Foreskin fibroblast (primary cell): ENCODE measurements at places on chromosomes 7 and 10.

- DNase-seq: no peak
These were observed 36.6 kb downstream of the TCF7L2 start for GRCh38 chr10:112986544-112987190.

DNA sequence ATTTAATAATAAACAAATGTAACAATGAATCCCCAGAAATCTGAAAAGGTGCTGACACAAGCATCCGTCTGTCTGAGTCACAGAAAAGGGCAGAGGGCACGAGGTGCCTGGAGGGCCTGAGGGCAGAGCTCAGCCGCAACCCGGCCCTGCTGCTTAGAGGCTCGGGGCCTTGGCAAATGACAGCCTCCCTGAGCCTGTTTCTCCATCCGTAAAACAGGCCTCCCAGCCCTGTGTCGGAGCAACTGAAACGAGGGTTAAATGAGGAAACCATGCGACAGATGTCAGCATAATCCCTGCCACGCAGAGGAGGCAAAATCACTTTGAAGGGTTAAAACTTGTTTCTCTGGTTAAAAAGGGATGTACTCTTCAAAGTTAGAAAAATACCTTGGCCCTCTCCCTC is 24.9 kb downstream of the NUDT1 start:
- DNase-seq: peak; percentile 91

DNA sequence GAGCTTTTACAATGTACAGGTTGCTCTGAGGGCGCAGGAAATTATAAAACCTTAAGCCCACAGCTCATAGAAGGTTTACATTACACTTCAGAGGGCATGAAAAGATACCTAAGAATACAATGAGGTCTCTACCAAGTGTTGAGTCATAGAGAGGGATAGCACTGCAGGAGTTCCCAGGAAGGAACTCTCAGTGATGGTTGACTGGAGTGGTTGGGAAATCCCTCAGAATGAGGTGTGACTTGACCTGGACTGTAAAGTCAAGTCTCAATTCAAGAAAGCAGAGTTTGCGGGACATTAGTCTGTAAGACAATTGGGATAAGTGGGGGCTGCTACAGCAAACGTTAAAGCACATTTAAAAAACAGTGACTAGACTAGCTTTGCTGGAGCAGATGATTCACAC is 21.9 kb downstream of the TNKS2 start:
- DNase-seq: no peak

- peak; percentile 24 for DNase-seq
These were observed 9.0 kb upstream of the TAS2R3 start for GRCh38 chr7:141754939-141755338.

DNA sequence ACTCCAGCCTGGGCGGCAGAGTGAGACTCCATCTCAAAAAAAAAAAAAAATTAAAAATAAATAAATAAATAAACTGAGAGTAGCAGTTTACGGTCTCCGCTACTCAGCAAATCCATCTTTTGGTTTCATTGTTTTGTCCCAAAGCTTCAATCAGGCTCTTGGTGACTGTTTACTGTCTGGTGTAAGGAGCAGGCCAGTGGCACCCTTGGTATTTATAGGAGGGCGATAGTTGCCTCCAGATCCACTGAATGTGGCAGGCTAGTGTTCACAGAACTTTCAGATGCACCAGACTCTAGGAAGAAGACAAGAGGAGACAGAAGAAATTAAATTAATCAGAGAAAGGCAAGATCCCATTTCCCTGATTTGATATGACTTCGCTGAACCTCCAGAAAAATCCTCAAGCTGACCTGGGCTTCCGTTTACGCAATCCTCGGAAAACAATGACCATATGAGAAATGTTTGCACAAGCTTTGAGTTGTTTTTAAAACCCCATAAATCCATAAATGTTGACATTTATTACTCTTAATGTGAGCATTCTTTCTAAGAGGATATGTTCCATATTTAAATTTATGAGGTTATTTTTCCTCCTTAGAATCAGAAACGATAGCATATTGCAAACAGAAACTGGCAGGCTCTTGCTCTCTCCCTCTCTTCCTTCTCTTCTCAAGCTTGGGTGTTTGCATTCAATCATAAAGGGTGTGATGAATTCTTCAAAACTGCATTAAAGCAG is 7.1 kb upstream of the MUC3A start:
- DNase-seq: peak; percentile 20

DNA sequence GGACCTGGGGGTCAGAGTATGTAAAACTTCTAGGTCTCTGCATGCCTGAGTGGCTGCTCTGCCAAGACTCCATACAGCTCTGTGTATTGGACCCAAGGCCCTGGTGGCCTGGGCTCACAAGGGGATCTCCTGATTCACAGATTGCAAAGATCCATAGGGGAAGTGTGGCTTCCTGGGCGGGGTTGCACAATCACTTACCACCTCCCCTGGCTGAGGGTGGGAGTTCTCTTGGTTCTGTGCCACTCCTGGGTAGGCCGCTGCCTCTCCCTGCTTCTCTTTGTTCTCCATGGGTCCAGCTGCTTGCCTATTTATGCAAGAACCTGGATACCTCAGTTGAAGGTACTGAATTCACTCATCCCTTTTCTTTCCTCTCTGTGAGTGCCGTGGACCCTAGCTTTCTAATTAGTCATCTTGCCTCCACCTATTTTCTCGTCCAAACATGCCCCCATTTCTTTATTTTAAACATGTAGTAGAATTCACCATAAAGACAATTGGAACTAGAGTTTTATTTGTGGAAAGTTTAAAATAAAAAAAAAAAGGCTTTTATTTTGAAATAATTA is 18.5 kb upstream of the AGR3 start:
- no peak for DNase-seq

GRCh38 chr7:771234-772004 is 44.3 kb upstream of the PRKAR1B start:
- DNase-seq: peak; percentile 57

GRCh38 chr7:99375070-99375807 is 709 bp downstream of the ARPC1B start:
- DNase-seq: peak; percentile 79

DNA sequence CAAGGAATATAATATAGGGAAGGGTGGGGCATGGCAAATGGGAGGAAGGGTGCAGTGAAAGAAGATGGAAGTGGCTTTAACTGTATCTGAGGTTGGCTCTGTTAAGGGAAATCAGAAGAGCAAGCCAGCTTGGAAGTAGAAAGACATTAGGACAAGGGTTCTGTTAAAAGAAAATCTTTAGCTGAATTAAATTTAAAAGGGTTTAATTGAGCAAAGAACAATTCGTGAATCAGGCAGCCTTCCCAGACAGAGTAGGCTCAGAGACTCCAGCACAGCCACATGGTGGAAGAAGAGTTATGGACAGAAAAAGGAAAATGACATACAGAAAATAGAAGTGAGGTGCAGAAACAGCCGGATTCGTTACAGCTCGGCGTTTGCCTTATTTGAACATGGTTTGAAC is 42.0 kb downstream of the FAM13C start:
- DNase-seq: no peak

GRCh38 chr7:34385384-34385783 is 272.6 kb upstream of the NPSR1 start:
- DNase-seq: no peak

GRCh38 chr10:19658131-19658530 is 158.1 kb upstream of the PLXDC2 start:
- no peak for DNase-seq

DNA sequence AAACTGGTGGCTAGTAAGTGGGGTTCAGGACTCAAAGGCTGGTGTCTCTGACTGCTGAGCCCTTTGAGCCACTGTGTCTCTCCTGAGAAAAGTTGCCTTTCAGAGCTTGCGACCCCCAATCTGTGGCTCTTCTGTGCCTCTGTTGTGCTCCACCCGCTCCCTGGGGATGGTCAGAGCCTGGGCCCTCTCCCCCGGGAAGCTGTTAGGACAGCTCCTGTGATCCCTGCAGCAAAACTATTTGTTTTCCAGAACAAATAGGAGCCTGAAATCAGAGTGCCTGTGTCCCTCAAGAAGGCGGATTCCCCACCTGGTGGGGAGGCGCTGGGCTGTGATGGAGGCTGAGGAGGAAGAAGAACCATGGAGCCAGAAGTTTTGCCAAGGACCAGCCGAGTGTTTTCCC is 56.4 kb upstream of the MXI1 start:
- no peak for DNase-seq

GRCh38 chr10:97903128-97904017 is 53.7 kb downstream of the GOLGA7B start:
- no peak for DNase-seq
